ENCODE measurements at places on chromosomes 5 and 9. TPM values are rescaled to one million over a fixed set of nuclear protein-coding genes. Genes with fewer than 3 reads are reported as not detected.

Gene PDE8B
- not detected for total RNA-seq

Gene EQTN
- not detected for total RNA-seq

Gene SNCAIP
- not detected for total RNA-seq

Gene FCN2
- total RNA-seq: not detected

Gene SLC6A3
- 1.4 TPM for total RNA-seq

Gene PAX5
- total RNA-seq: 619 TPM

Gene IL17B
- total RNA-seq: not detected

Gene GPX3
- total RNA-seq: 0.76 TPM

Gene GPR21
- 1.6 TPM for total RNA-seq

Gene DND1
- 2.6 TPM for total RNA-seq

Gene C6
- total RNA-seq: not detected

Gene ENC1
- 6.6 TPM for total RNA-seq

Gene AK8
- total RNA-seq: 0.93 TPM

Gene SNCB
- total RNA-seq: not detected

Gene IFNA8
- not detected for total RNA-seq

Gene CDH10
- not detected for total RNA-seq

Gene EGFLAM
- not detected for total RNA-seq

Gene SLC9A3
- total RNA-seq: 0.42 TPM

Gene PCDHB9
- 0.27 TPM for total RNA-seq

Gene GOLPH3
- total RNA-seq: 60.1 TPM

Gene PTGDS
- total RNA-seq: not detected

All from activated B cell treated with CpG ODN at 0.5 μM for 24 hours (primary cell).